Aortic smooth muscle cell (primary cell): ENCODE measurements at places on chromosomes 12 and 14. TPM values are rescaled to one million over a fixed set of nuclear protein-coding genes. Genes with fewer than 3 reads are reported as not detected.

Gene TAS2R30
- total RNA-seq = 3.2 and 6.2 TPM in 2 replicates

Gene CBLN3
- 3.0 and 4.5 TPM in 2 replicates for total RNA-seq

Gene MSI1
- not detected in 2 replicates for total RNA-seq

Gene ADAMTS20
- total RNA-seq = not detected in 2 replicates

Gene TSPAN9
- 33.6 and 44.2 TPM in 2 replicates for total RNA-seq

Gene HCAR1
- 0.37 and 0.53 TPM in 2 replicates for total RNA-seq

Gene MIP
- total RNA-seq = not detected in 2 replicates

Gene PTGER2
- 6.7 and 11.6 TPM in 2 replicates for total RNA-seq

Gene TAS2R10
- total RNA-seq = 0.87 and 0.92 TPM in 2 replicates

Gene GPD1
- total RNA-seq = 0.13 and 0.44 TPM in 2 replicates

Gene TSHR
- not detected in 2 replicates for total RNA-seq

Gene WSCD2
- total RNA-seq = under 0.01 and 0.06 TPM in 2 replicates

Gene EML1
- 52.7 and 55.2 TPM in 2 replicates for total RNA-seq

Gene COX8C
- not detected in 2 replicates for total RNA-seq

Gene ZNF641
- total RNA-seq = 9.6 and 10.9 TPM in 2 replicates

Gene SUPT16H
- total RNA-seq = 71.5 and 86.1 TPM in 2 replicates

Gene LRRC9
- total RNA-seq = not detected in 2 replicates

Gene SCNN1A
- not detected in 2 replicates for total RNA-seq

Gene ZFHX2
- under 0.01 and 0.06 TPM in 2 replicates for total RNA-seq

Gene RFX4
- not detected in 2 replicates for total RNA-seq

Gene BDKRB1
- total RNA-seq = 0.53 TPM in 1 of 2 replicates, not detected in the other

Gene P2RX7
- total RNA-seq = 1.3 and 2.2 TPM in 2 replicates

Gene PSMD9
- total RNA-seq = 116 and 145 TPM in 2 replicates

Gene SMIM41
- total RNA-seq = 0.06 and 0.13 TPM in 2 replicates

Gene PMCH
- total RNA-seq = 3.4 TPM in 1 of 2 replicates, not detected in the other

Gene RCOR1
- total RNA-seq = 5.9 and 8.9 TPM in 2 replicates

Gene FAM181A
- not detected in 2 replicates for total RNA-seq

Gene NGB
- total RNA-seq = not detected in 2 replicates

Gene FAM90A1
- 0.06 TPM in 1 of 2 replicates, not detected in the other for total RNA-seq

Gene CARMIL3
- under 0.01 TPM in 1 of 2 replicates, not detected in the other for total RNA-seq

Gene CLMN
- total RNA-seq = under 0.01 and 0.12 TPM in 2 replicates
